ENCODE measurements at places on chromosomes 6 and 20. TPM values are rescaled to one million over a fixed set of nuclear protein-coding genes. Genes with fewer than 3 reads are reported as not detected.

GRCh38 chr6:30214657-30214982 is 1.4 kb upstream of the TRIM26 start:
- no peaks in the 10 kb centered on the region for H3K36me3 ChIP-seq
- peaks cover 3% of the 10 kb centered on the region for H3K27me3 ChIP-seq
- peaks cover 44% of the 10 kb centered on the region for H3K4me1 ChIP-seq
- peak overlapping the region; percentile 93 for H3K4me3 ChIP-seq
- DNase-seq, result no peak

DNA sequence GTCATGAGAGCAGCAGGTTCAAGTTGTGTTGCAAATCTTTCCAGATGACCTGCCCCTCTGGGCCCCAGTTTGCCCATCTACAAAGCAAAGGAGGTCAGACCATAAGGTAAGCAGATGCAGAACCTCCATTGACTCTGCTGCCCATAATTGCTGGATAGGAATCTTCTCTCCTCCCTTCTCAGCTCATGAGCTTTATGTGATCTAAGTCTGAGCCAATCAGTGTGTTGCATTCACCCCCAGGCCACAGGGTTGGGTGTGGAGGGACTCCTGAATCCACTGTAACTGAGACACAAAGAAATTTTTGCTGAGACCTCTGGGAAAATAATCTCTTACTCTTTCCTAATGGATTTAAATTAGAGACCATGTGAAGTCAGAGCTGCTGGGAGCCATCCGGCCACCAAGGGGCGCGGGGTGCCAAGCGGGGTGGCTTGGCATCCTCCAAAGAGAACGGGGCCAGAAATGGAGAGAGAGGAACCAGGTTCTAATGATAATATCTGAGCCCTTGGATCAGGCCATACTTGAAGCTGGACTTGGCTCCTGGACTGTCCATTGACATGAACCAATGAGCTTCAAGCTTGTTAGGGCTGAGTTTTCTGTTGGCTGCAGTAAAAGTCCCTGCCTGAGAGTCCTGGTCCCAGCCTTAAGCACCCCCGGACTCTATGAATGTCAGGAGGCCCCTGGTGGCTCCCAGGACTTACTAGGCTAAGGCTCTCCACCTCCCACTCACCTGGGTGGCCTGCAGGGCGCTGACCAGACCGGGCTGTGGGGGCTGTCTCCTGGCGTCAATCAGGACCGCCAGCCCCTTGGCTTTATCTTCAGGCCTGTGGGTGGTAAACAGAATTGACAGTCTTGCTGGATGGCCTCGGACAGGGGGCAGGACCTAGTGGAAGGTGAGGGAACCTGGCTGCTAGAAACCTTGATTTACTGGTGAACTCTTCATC is 32.8 kb downstream of the KIAA1755 start:
- no peak for DNase-seq
- H3K4me1 ChIP-seq, result no peaks in the 10 kb centered on the region
- H3K36me3 ChIP-seq, result no peaks in the 10 kb centered on the region

Gene FAM83D
- 4.9 TPM for total RNA-seq

- no peaks in the 10 kb centered on the region for H3K27me3 ChIP-seq
- H3K4me3 ChIP-seq, result no peak overlapping the region
- DNase-seq, result no peak
- H3K4me1 ChIP-seq, result peaks cover 12% of the 10 kb centered on the region
Observed at GRCh38 chr6:15473741-15474161, 189.1 kb downstream of the DTNBP1 start.

- no peak overlapping the region for H3K4me3 ChIP-seq
- H3K27me3 ChIP-seq, result no peaks in the 10 kb centered on the region
Observed at GRCh38 chr6:112233847-112234246, 20.5 kb downstream of the LAMA4 start.

GRCh38 chr6:34526992-34527728 is 29.0 kb downstream of the SPDEF start:
- DNase-seq, result peak; percentile 97
- H3K36me3 ChIP-seq, result peaks cover 5% of the 10 kb centered on the region
- H3K27me3 ChIP-seq, result peaks cover 15% of the 10 kb centered on the region
- H3K4me1 ChIP-seq, result peaks cover 3% of the 10 kb centered on the region
- H3K4me3 ChIP-seq, result peak overlapping the region; percentile 49

- no peak overlapping the region for H3K4me3 ChIP-seq
- H3K27me3 ChIP-seq, result peaks cover 7% of the 10 kb centered on the region
- H3K36me3 ChIP-seq, result peaks cover 11% of the 10 kb centered on the region
- no peak for DNase-seq
- H3K4me1 ChIP-seq, result no peaks in the 10 kb centered on the region
Observed at GRCh38 chr6:149906405-149906804, 8.5 kb upstream of the RAET1E start.

DNA sequence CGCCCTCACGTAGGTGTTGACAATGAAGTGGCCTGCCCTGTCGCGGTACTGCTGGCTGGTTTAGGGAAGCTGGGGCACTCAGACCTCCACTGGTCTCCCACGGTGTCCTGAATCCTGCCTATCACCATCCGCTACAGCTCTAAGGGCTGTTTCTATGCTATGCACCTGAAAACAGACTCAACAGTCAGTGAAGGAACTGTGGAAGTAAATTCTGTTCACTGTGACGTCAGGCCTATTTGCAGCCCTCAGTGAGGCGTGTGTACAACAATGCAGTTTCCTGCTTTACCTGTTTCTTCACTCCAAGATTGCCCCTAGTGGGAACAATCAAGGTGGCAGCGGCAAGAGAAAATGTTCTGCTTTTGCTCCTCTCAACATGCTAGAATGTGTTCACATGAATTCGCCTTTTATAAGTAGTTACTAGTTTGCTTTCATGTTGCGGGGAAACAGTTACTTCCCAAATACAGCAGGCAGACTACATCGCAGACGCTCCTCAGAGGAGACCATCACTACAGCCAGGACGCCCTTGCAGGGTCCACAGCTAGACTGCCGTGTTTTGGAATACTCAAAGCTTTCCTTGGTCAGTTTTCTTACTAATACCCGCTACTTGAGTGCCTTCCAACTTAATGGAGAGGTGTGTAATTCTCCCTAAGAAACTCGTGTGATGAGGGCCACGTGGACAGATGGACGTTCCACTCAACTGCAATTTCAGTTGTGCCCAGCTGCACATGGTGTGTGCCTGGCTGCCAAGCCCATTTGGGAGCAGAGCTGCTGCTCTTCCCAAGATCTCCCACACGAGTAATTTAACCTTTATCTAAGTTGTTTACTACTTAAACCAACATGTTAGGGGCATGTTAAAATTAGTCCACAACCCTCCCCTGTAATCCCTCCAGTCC is 25.4 kb downstream of the DIDO1 start:
- peaks cover 9% of the 10 kb centered on the region for H3K27me3 ChIP-seq
- no peak for DNase-seq
- H3K27ac ChIP-seq, result peak overlapping the region; percentile 28
- peaks cover 44% of the 10 kb centered on the region for H3K4me1 ChIP-seq

Gene CTAGE9
- total RNA-seq, result not detected

Gene ZNF133
- total RNA-seq, result 27.3 TPM

GRCh38 chr6:135938576-135939207 is 87.2 kb downstream of the PDE7B start:
- H3K4me3 ChIP-seq, result no peak overlapping the region
- peaks cover 3% of the 10 kb centered on the region for H3K4me1 ChIP-seq
- H3K36me3 ChIP-seq, result no peaks in the 10 kb centered on the region
- DNase-seq, result no peak
- H3K27ac ChIP-seq, result no peak overlapping the region
- no peaks in the 10 kb centered on the region for H3K27me3 ChIP-seq

Gene PAK5
- 6.8 TPM for total RNA-seq

DNA sequence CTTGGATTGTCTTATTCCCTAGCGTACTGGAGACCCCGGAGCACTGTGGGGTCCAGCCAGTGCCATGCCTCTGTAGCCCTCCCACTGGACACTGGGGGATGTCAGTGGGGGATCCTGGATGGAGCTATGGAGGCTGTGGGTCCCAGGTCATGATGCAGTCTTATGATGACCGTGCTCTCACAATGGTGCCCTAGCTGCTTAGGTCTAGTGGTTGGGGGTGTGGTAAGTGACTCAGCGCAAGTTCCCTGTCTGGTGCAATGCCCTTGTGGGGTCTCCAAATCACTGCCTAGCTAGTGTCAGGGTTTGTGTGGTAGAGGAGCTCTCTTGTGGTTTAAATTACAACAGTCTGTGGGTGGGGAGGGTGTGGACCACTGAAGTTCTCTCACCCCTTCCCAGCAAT is 135.4 kb downstream of the CDC5L start:
- no peak overlapping the region for H3K4me3 ChIP-seq
- H3K36me3 ChIP-seq, result peaks cover 16% of the 10 kb centered on the region
- H3K27me3 ChIP-seq, result peaks cover 2% of the 10 kb centered on the region

Gene KHDRBS2
- 19.7 TPM for total RNA-seq

DNA sequence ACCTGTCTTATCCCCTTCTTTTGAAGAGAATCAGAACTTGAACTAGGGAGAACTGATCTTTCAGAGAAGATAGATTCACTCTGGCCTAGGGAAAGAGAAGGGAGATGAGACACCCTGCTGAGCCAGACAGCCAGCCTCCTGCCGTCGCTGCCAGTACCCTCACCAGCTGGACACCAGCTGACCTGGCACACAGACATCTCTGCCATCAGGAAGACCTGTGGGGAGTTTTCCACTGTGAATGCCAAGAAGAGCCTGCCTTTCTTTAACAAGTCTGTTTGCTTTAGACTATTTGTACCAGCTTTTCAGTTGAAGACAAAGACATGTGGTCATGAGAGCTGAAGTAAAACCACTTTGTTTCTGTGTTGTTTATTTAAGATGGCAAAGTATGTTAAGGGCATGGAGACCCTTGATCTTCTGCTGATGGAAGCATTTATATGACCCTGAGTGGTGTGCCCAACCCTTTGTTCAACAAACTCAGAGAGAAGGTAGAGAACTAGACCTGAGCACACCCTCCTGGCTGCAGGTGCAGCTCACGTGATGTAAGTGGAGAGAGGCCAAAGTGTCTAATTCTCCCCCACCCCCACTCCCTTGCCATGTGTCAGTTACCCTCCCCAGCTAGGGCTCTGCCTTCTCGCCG is 82.3 kb upstream of the SLC24A3 start:
- H3K27me3 ChIP-seq, result peaks cover 6% of the 10 kb centered on the region
- H3K27ac ChIP-seq, result no peak overlapping the region
- H3K4me3 ChIP-seq, result no peak overlapping the region
- peaks cover 16% of the 10 kb centered on the region for H3K4me1 ChIP-seq

GRCh38 chr20:48737434-48738093 is 90.2 kb downstream of the PREX1 start:
- H3K4me3 ChIP-seq, result peak overlapping the region; percentile 25
- no peak for DNase-seq
- H3K27me3 ChIP-seq, result peaks cover 22% of the 10 kb centered on the region
- H3K36me3 ChIP-seq, result peaks cover 10% of the 10 kb centered on the region

DNA sequence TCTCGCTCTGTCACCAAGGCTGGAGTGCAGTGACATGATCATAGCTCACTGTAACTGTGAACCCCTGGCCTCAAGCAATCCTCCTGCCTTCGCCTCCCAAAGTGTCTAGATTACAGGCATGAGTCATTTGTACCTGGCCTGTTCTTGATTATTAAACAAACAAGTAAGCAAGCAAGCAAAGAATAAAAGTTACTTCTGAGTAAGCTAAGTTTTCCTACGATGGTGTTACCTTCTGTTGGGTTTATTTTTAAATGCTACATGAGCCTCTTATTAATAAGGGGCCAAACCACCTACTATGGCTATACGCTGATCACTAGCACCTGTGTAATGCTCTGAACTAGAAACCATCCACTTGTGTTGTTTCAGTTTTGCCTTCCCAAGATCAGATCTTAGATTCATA is 50.8 kb downstream of the IL22RA2 start:
- no peaks in the 10 kb centered on the region for H3K27me3 ChIP-seq
- no peak overlapping the region for H3K4me3 ChIP-seq
- H3K27ac ChIP-seq, result no peak overlapping the region
- no peak for DNase-seq

GRCh38 chr6:98384801-98385200 is 449.6 kb upstream of the POU3F2 start:
- H3K27ac ChIP-seq, result no peak overlapping the region
- no peak for DNase-seq
- H3K4me1 ChIP-seq, result peaks cover 18% of the 10 kb centered on the region
- H3K27me3 ChIP-seq, result no peaks in the 10 kb centered on the region

- no peak for DNase-seq
- H3K4me3 ChIP-seq, result no peak overlapping the region
- H3K27ac ChIP-seq, result no peak overlapping the region
Observed at GRCh38 chr20:51070621-51071020, 47.7 kb upstream of the KCNG1 start.

- H3K27me3 ChIP-seq, result no peaks in the 10 kb centered on the region
- H3K4me1 ChIP-seq, result peaks cover 3% of the 10 kb centered on the region
- H3K36me3 ChIP-seq, result peaks cover 10% of the 10 kb centered on the region
- H3K4me3 ChIP-seq, result no peak overlapping the region
- DNase-seq, result no peak
Observed at GRCh38 chr6:159071843-159072769, 27.3 kb upstream of the TAGAP start.

Gene FILIP1
- total RNA-seq, result 0.69 TPM

Gene SPATA25
- 1.2 TPM for total RNA-seq

- no peaks in the 10 kb centered on the region for H3K36me3 ChIP-seq
- DNase-seq, result no peak
- peaks cover 6% of the 10 kb centered on the region for H3K4me1 ChIP-seq
Observed at GRCh38 chr6:69265706-69266105, 531.1 kb downstream of the LMBRD1 start.

Gene GNMT
- 0.54 TPM for total RNA-seq

DNA sequence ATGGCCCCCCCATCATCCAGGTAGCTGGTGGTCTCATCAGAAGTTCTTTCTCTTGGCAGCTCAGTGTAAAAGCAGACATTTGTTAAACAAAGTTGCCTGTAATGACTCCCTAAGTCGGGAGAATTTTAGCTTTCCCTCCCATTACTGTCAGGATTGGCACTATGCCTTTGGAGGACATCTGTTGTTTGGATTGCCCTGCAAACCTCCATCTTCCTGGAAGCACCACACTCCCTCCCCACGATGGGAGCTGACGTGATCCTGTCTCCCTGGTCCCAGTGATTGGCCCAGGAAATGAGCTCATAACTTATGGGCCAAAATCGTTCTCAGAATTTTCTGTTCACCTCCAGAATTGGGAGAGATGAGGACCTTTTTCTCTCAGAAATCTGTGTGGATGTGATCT is 42.6 kb upstream of the CNR1 start:
- no peak for DNase-seq
- H3K4me1 ChIP-seq, result no peaks in the 10 kb centered on the region
- no peak overlapping the region for H3K27ac ChIP-seq
- peaks cover 16% of the 10 kb centered on the region for H3K36me3 ChIP-seq

Gene RAET1G
- total RNA-seq, result not detected

- no peak overlapping the region for H3K4me3 ChIP-seq
- no peak for DNase-seq
- peaks cover 5% of the 10 kb centered on the region for H3K4me1 ChIP-seq
- no peak overlapping the region for H3K27ac ChIP-seq
- H3K36me3 ChIP-seq, result peaks cover 6% of the 10 kb centered on the region
Observed at GRCh38 chr6:14089224-14089623, 28.3 kb upstream of the CD83 start.
